ENCODE measurements at places on chromosomes 2 and 18.

DNA sequence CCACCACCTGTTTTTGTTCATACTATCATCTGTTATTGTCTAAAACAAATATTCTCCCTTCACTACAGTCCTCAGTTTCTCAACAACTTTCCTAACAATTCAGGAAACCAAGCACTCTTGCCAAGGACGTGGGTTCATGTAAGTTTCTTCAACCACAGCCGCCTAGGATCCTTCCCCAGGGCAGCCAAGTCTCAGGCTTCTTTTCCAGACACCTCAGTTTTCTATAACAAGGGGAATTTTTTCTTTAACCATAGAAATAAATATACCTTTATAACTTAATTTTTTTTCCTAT, 39.4 kb upstream of the AGPS start:
- peak; percentile 24 for DNase-seq

DNA sequence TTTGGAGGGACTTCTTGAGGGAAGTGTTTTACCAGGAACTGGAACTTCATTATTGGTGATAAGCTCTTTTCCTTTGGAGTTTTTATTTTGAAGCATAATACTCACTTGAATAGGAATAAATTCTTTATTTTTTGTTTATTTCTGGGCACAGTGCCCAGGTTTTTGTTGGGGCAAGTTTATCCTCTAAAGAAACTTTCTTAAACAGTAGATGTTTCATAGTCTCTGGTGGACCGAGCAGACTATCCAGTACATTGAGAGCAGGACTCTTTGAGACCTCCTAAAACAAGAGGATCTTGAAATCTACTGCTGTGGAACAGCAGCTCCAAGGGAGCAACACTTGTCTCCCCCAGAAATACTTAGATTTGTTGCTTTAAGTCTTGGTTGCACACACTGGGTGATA, 109.4 kb downstream of the PARD3B start:
- DNase-seq: no peak

GRCh38 chr2:238440767-238441166, 14.0 kb downstream of the ASB1 start:
- no peak for DNase-seq

- no peak for DNase-seq
Observed at GRCh38 chr18:62280786-62281185, 44.3 kb upstream of the TNFRSF11A start.

DNA sequence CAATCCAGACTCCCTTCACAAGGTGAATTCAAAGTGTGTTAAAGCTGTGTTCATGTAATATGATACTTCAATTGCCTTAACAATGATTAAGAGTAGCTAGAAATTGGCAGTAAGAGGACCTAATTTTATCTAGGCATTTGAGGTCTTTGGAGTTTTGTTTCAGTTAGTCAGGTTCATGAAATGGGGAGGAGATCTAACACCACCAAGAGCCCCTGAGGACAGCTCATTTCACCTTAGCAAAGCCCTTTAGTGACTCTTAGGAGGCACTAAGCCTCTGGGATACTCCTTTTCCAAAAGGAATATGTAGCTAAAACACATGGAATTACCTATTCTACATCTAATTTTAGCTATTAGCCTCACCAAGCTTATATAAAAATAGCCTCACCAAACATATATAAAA, 716.5 kb upstream of the RAB6C start:
- DNase-seq: no peak

GRCh38 chr18:72160510-72161445, 383.4 kb downstream of the CBLN2 start:
- no peak for DNase-seq

- no peak for DNase-seq
Observed at GRCh38 chr2:184402381-184402780, 195.9 kb upstream of the ZNF804A start.

DNA sequence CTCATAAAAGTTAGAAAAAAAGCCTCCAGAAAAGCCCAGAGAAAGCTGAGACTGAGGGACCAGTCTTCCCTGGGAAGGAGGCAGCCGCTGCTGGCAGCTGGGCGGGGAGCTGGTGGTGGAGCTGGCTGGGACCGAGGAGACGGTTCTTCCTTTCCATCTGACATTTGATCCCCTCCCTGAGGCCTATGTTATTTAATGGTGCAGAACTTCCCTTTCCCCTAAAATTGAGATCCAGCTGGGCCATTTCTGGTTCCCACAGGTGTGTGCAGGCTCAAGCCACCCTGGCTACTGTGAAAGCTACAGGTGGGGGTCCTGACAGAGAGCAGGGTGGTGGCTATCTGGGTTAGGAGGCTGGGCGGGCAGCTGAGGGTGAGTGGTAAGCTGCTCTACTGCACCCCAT, 81.5 kb upstream of the FZD7 start:
- no peak for DNase-seq

GRCh38 chr18:13578400-13578799, 148.0 kb downstream of the FAM210A start:
- DNase-seq: no peak

All from heart right ventricle (tissue), 16 donors.